ENCODE measurements at places on chromosomes 1 and 21. TPM values are rescaled to one million over a fixed set of nuclear protein-coding genes. Genes with fewer than 3 reads are reported as not detected.

GRCh38 chr1:83762039-83762365 is 236.9 kb downstream of the TTLL7 start:
- no peaks in the 10 kb centered on the region for H3K4me1 ChIP-seq
- DNase-seq = no peak
- no peaks in the 10 kb centered on the region for H3K27me3 ChIP-seq
- no peaks in the 10 kb centered on the region for H3K36me3 ChIP-seq
- no peak overlapping the region for H3K4me3 ChIP-seq

GRCh38 chr1:39469150-39469549 is 22.3 kb upstream of the BMP8A start:
- no peaks in the 10 kb centered on the region for H3K36me3 ChIP-seq
- no peak for DNase-seq
- H3K4me3 ChIP-seq = no peak overlapping the region

GRCh38 chr1:242847390-242847993 is 323.0 kb upstream of the PLD5 start:
- DNase-seq = no peak
- no peaks in the 10 kb centered on the region for H3K4me1 ChIP-seq
- no peaks in the 10 kb centered on the region for H3K27me3 ChIP-seq

GRCh38 chr1:204626381-204626780 is 59.2 kb downstream of the LRRN2 start:
- H3K4me3 ChIP-seq = no peak overlapping the region
- peaks cover 17% of the 10 kb centered on the region for H3K4me1 ChIP-seq
- DNase-seq = no peak
- H3K27me3 ChIP-seq = no peaks in the 10 kb centered on the region
- no peaks in the 10 kb centered on the region for H3K36me3 ChIP-seq

DNA sequence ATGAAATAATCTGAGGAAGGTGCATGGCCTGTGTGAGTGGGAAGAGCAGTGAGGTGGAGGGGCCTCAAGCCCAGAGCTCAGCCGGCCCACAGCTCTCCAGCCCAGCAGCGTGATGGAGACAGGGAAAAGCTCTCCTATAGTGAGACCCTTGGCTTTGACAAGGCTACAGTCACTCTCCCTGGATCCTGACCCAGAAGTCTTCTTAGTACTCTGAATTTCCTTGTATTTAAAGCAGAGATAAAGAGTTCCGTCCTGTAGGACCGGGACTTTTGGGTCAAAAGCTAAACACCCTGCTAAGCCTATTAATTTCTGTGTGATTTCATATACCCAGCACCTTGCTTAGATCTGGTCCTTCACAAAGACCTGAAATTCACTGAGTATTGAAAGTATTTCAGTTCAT is 48.2 kb upstream of the F3 start:
- no peaks in the 10 kb centered on the region for H3K36me3 ChIP-seq
- peaks cover 18% of the 10 kb centered on the region for H3K4me1 ChIP-seq
- DNase-seq = no peak
- H3K27ac ChIP-seq = peak overlapping the region; percentile 62
- H3K4me3 ChIP-seq = no peak overlapping the region

The SEMA4A gene
- total RNA-seq = 8.0 TPM

DNA sequence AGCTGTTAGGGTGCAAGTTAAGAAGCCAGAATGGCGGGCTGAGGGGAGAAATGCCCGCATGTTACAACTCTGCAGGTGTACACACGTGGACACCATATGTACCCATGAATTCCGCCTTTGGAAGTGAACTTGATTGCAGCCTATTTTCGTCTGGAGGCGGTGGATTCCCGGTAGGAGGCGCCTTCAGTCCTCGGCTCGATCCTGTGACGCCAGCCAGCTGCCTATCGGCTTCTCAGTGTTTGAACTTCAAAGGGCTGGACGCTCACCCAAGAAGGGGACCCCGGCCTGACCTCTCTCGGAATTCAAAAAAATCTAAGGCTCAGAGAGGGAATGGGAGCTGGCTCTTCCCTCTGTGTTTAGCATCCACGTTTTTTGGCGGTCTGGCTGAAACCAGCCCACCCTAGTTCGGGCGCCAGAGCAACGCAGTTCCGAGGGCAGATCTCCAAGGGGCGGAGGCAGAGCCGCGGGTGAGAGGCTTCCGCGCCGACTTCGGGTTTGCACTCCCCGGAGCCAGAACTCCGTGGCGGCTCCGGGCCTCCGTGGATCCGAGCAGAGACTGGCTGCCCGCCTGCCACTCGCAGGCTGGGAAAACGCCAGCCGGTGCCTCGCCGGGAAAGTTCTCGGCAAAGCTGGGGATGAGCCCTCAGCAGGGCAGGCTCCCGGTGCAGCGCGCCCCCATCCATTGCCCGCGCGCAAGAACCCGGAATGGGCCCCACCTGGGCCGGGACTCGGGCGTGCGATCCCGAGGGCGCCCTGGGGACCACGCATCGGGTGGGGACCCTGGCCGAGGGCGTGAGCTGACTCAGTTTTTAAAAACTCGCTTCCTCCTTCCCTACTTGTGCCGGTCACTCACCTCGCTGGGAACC is 996 bp upstream of the TMEM51 start:
- no peaks in the 10 kb centered on the region for H3K36me3 ChIP-seq
- peak overlapping the region; percentile 64 for H3K4me3 ChIP-seq
- no peaks in the 10 kb centered on the region for H3K27me3 ChIP-seq
- peak overlapping the region; percentile 75 for H3K27ac ChIP-seq

The S100A1 gene
- 8.2 TPM for total RNA-seq

- no peak for DNase-seq
- no peaks in the 10 kb centered on the region for H3K4me1 ChIP-seq
- no peak overlapping the region for H3K27ac ChIP-seq
- H3K36me3 ChIP-seq = no peaks in the 10 kb centered on the region
- H3K27me3 ChIP-seq = no peaks in the 10 kb centered on the region
Measured at GRCh38 chr1:110581682-110582145, 24.4 kb downstream of the KCNA2 start.

DNA sequence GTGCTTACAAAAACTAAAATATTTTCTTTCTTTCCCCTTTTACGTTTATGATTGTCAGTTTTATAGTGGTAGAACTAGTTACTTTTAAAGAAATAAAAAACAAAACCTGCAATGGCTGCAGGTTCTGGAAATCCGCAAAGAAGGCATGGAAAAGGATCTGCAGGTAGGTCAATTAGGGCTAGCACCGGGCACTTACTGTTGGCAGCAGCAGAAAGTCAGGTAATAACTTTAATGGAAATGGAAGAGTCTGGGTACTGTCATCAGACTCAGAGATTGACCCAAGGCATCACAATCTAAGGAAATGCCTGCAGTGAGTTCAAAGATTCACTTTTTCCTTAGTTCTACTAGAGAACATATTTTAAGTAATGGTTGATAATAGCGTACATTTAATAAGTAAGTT is 1136.3 kb upstream of the B3GALT2 start:
- H3K27me3 ChIP-seq = no peaks in the 10 kb centered on the region
- no peaks in the 10 kb centered on the region for H3K4me1 ChIP-seq
- H3K4me3 ChIP-seq = no peak overlapping the region
- no peak overlapping the region for H3K27ac ChIP-seq
- DNase-seq = no peak
- no peaks in the 10 kb centered on the region for H3K36me3 ChIP-seq

The LCE2B gene
- total RNA-seq = not detected

DNA sequence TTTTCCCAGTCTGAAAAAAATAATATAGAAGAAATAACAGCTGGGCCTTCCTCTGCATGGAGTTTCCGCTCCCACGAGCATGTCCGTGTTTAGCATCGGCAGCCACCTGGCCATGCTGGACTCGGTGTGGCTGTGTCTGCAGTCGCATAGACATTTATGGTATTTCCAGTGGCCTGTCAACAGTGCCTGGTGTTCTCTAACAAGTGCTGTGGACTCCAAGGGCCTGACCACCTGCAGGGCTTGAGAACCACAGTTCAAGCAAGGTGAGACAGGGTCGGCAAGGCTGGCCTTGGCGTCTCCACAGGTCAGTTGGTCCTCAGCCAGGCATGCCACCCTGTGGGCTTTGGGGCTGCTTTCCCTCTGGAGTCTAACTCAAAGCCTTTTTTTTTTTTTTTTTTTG is 124.8 kb downstream of the PGBD5 start:
- H3K4me1 ChIP-seq = no peaks in the 10 kb centered on the region
- H3K4me3 ChIP-seq = no peak overlapping the region
- no peaks in the 10 kb centered on the region for H3K27me3 ChIP-seq
- no peaks in the 10 kb centered on the region for H3K36me3 ChIP-seq
- no peak overlapping the region for H3K27ac ChIP-seq

- no peak overlapping the region for H3K4me3 ChIP-seq
- H3K27ac ChIP-seq = no peak overlapping the region
- no peaks in the 10 kb centered on the region for H3K27me3 ChIP-seq
- no peaks in the 10 kb centered on the region for H3K4me1 ChIP-seq
Measured at GRCh38 chr1:226574044-226574443, 25.5 kb downstream of the STUM start.

DNA sequence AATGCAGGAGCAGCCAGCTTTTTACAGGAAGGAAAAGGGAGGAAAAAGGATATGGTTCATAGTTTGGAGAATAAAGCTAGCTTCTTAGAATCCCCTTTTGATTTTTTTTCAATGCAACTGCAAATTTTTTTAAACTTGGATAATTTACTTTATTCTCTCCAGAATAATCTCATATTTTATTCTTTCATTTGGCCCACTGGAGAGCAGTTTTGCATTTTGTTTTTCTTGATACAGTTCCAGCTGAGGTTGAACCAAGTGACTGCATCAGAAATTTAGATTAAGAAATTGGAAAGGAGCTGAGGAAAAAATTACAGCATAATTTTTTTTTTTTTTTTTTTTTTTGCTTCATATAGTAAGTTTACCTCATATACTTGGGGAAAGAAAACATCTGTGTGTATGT is 22.8 kb downstream of the GABPA start:
- H3K4me1 ChIP-seq = no peaks in the 10 kb centered on the region
- DNase-seq = no peak
- H3K4me3 ChIP-seq = no peak overlapping the region
- no peak overlapping the region for H3K27ac ChIP-seq
- no peaks in the 10 kb centered on the region for H3K36me3 ChIP-seq

- no peak overlapping the region for H3K27ac ChIP-seq
- no peaks in the 10 kb centered on the region for H3K36me3 ChIP-seq
- no peaks in the 10 kb centered on the region for H3K27me3 ChIP-seq
- DNase-seq = no peak
- H3K4me1 ChIP-seq = no peaks in the 10 kb centered on the region
Measured at GRCh38 chr1:209341146-209341545, 242.4 kb upstream of the CAMK1G start.

- H3K4me3 ChIP-seq = no peak overlapping the region
- H3K27ac ChIP-seq = no peak overlapping the region
- no peaks in the 10 kb centered on the region for H3K36me3 ChIP-seq
- no peaks in the 10 kb centered on the region for H3K4me1 ChIP-seq
Measured at GRCh38 chr1:246265481-246265880, 241.6 kb downstream of the SMYD3 start.

The VSIG8 gene
- total RNA-seq = 0.43 TPM

- no peak for DNase-seq
- no peak overlapping the region for H3K4me3 ChIP-seq
- H3K27ac ChIP-seq = no peak overlapping the region
- peaks cover 13% of the 10 kb centered on the region for H3K4me1 ChIP-seq
- no peaks in the 10 kb centered on the region for H3K27me3 ChIP-seq
Measured at GRCh38 chr1:160049101-160049500, 17.3 kb upstream of the PIGM start.

The LIN28A gene
- 3.9 TPM for total RNA-seq

DNA sequence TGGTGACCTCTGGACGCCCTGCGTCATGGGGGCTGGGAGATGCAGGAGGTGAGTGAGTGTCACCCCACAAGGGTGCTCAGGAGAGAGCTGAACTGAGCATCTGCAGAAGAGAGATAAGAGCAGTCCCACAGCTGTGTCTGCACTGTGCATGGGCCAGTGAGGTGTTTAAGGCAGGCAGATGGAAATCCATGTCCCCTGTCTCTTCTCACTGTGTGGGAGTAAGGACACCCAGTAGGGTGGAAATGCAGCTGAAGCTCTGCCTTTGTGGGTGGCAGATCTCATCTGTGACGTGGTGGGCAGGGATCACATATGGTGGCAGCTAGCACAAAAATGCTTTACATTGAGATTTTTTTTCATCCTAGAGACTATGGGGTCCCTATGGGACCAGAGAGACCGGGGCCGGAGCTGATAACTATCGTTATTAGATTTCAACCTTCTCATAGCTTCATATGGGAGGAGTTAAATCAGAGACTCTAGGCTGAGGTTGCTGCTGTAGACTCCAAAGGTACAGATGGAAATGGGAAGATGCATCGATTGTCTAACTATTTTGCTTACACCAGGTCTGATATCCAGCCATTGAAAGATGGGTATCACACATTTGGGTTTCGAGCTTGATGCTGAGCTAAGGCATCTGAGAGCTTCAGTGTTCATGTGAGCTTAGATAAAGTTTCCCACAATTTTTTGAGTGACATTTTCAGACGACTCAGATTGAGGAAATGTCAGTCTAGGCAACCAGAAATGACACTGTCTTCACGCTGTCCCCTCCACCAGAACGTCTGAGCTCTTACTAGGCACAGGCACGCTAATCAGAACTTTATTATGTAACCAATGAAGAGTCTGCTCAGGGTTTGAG is 65.3 kb upstream of the PSEN2 start:
- H3K4me1 ChIP-seq = no peaks in the 10 kb centered on the region
- no peak for DNase-seq
- no peaks in the 10 kb centered on the region for H3K27me3 ChIP-seq
- no peaks in the 10 kb centered on the region for H3K36me3 ChIP-seq
- no peak overlapping the region for H3K27ac ChIP-seq

- H3K27ac ChIP-seq = peak overlapping the region; percentile 99
- peaks cover 12% of the 10 kb centered on the region for H3K4me1 ChIP-seq
- peak overlapping the region; percentile 86 for H3K4me3 ChIP-seq
- H3K27me3 ChIP-seq = no peaks in the 10 kb centered on the region
Measured at GRCh38 chr1:58784758-58785441, 1.1 kb upstream of the JUN start.

The HSPG2 gene
- 51.8 TPM for total RNA-seq

The MROH9 gene
- total RNA-seq = 1.1 TPM

The TMEM82 gene
- not detected for total RNA-seq
